CD4-positive, alpha-beta T cell treated with Interferon gamma for 1 hour (primary cell): ENCODE measurements at places on chromosomes 13 and 19.

DNA sequence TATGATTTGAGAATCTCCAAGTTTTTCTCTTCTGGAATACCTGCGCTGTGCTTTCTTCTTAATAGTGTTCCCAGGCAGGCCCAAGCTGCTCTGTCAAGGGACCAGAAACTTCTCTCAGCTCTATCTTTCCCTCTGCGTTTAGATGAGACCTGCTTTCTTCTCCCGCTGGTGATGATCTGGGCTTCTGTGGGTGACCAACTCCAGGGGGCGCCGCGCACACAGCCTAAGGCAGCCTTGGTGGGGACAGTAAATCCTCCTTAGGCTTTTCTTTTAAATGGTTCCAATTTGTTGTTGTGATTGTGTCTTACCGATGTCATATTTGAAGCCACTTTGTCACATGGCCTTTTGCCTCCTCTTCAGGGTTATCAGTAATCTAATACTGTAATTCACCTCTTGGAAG is 439.4 kb upstream of the KLF12 start:
- no peak for DNase-seq

- no peak for DNase-seq
Measured at GRCh38 chr19:10911579-10912363, 16.7 kb downstream of the YIPF2 start.

DNA sequence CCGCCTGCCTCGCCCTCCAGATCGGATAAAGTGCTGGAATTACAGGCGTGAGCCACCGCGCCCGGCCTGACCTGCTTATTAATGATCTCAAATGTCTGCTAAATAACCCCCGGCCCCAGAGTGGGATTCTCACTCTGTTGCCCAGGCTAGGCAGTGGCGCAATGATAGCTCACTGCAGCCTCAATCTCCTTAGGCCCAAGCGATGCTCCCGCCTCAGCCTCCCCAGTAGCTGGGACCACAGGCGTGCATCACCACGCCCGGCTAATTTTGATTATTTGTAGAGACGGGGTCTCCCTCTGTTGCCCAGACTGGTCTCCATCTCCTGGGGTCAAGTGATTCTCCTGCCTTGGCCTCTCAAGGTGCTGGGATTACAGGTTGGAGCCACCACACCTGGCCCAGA is 626 bp upstream of the ATP5F1D start:
- DNase-seq = no peak

GRCh38 chr13:53501387-53501786 is 472.8 kb downstream of the OLFM4 start:
- no peak for DNase-seq

- DNase-seq = peak; percentile 97
Measured at GRCh38 chr19:50329146-50329925, at the start of gene KCNC3. KCNC3 (minus strand) TSS chr19:50329377; CDS start chr19:50329082, 295 bp downstream.

GRCh38 chr13:29162638-29163235 is 342.6 kb downstream of the MTUS2 start:
- no peak for DNase-seq

DNA sequence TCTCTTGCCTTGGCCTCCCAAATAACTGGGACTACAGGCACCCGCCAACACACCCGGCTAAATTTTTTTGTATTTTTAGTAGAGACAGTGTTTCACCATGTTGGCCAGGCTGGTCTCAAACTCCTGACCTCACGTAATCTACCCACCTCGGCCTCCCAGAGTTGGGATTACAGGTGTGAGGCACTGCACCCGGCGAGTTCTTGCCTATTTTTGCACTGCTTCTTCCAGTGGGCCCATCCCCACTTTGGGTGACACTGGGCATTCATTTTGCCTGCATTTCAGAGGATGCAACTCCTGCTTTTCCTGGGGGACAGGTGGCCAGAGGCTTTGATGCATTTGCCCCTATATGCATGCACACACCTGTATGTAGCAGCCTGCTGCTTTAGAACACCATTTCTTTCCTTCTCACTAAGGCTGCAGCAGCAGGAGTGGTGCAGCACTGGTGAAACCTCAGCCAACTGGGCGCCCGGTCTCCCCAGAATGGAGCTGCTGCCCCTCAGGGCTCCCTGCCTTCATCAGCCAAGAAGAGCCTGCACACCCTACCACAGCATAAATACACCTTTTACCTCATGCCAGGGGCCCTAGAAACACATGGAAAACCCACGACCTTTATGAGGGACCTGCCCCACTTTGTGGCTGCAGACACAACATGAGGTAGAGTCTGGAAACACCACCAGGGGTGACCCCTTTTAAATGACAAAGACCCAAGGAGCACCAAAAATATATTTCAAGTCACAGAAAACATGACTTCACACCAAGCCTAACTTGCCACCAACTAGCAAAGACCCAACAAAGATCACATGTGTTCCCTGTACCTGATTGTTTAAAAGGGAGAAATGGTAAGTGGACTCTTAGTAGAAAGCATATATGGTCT is 36.8 kb upstream of the POP4 start:
- no peak for DNase-seq

- no peak for DNase-seq
Measured at GRCh38 chr19:38561658-38562057, 56.1 kb downstream of the MAP4K1 start.

DNA sequence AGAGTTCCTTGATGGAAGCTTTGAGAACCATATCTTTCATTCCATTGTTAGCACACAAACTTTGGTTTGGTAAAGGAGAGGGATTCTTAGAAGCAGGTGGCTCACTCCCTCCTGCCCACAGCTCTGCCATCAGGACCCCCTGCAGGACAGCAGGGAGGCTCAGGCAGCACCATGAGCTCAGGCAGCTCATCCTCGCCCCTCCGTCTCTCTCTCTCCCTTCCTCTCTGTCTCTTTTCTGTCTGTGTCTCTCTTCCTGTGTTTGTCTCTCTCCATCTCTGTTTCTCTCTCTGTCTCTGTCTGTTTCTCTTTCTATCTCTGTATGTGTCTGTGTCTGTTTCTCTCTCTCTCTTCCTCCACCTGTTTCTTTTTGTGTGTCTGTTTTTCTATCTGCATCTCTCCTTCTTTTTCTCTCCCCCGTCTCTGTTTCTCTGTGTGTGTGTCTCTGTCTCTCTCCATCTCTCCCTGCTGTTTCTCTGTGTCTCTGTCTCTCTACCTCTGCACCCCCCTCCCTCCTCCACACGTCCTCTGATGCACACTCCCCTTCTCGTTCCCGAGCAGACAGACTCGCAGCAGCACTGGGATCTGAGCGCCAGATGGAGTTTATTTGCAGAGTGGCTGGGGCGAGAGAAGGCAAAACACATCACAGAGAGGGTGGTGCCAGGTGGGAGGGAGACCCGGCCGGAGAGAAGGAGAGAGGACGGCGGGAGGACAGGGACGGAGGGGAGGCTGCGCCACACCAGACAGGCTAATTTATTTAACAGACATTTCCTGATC is 8.7 kb downstream of the SBK2 start:
- no peak for DNase-seq

- DNase-seq = no peak
Measured at GRCh38 chr13:31972453-31972852, 59.1 kb upstream of the FRY start.

GRCh38 chr13:35219021-35219420 is 257.5 kb downstream of the MAB21L1 start:
- DNase-seq = no peak
